ENCODE measurements at places on chromosomes 16 and 17.

DNA sequence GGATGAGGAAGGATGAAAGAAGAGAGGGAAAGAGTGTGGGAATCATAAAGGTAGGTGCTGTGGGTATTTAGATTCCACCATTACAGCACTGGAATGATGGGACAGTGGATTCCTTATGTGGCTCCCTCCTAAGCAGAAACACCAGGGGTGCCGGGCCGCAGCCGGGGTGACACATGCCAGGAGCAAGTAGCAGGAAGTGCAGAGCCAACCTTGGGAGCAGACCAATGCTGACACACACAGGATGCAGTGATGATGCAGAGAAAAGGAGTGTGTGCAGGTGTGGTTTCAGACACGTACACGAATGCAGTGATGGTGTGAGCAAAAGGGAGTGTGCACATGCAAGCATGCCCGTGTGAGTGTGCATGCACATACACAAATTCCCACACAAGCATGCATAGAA, 338.0 kb downstream of the SLC39A11 start:
- DNase-seq, result no peak

DNA sequence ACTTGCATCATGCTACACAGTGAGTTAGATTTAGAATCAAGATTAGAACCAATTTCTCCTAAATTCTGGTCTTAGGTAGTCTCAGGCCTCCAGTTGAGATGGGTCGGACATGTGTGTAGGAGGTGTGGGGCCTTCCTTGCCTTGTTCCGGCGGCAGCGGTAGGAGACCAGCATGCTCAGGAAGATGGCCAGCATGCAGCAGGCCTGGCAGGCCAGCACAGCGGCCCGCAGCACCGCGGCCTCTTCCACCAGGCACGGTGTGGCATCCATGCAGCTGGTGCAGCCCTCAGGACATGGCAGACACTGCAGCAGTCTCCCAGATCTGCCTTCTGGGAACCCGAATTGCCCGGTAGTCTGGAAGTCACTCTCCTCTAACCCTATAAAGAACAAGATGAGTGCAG, 6.9 kb downstream of the GPR179 start:
- DNase-seq, result no peak

DNA sequence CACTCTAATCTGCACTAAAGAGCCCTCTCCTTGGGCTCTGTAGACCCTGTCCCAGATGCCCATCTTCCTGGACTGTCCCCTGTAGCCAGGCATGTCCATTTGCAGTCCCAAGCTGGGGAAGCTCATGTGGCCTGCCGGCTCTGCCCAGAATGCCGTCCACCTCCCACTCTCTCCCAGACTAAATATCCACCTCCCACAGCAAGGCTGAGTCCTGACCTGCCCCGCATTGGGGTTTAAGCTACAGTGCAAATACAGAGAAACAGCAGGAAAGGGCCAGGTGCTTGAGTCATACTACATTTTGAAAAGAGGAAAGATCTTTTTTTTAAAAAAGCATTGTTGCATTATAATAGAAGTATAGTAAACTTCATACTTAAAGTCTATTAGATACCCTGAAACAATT, 3.0 kb downstream of the ST6GALNAC2 start:
- no peak for DNase-seq

DNA sequence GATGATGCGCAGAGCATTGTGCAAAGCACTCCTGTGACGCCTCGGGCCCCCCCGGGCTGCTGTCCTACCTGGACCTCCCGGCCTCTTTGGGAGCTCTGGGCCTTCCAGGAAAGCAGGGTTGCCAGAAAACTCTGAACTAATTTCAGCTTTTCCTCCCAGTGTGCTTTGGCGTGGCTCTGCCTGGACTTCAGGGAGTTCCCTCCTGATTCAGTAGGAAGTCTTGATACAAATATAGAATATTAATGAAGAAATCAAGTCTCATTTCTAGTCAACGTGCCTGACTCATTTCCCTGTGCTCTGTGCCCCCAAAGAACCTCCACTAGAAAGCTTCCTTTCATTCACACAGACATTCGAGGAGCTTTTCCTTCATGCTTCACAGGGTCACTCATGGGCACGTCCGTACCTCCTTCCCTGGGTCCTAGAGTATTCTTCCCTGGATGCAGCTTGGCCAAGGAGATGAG, 84.0 kb upstream of the NOL11 start:
- DNase-seq, result no peak

GRCh38 chr17:29563816-29564215, 3.0 kb downstream of the ABHD15 start:
- DNase-seq, result no peak

GRCh38 chr16:48432136-48432535, 46.9 kb upstream of the SIAH1 start:
- no peak for DNase-seq

DNA sequence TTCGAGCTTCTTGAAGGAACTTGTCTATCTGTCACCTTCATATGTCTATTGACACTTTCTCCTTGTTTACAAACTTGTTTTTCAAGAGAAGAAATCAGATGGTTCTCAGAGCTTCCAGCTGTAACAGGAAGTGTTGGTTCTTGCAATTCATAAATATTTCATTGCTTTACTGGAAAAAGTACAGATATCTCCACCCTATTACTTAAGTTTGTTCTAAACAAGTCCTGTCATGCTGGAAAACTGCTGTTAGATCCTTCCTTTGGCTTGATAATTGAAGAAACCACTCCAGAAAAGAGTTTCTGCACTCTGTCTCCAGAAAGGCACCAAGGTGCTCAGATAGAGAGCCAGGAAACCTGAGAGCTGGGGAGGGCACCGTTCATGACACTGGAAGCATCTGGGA, 181.6 kb downstream of the DNAH9 start:
- no peak for DNase-seq

- no peak for DNase-seq
Measured at GRCh38 chr17:2691069-2691871, 20.3 kb downstream of the CLUH start.

DNA sequence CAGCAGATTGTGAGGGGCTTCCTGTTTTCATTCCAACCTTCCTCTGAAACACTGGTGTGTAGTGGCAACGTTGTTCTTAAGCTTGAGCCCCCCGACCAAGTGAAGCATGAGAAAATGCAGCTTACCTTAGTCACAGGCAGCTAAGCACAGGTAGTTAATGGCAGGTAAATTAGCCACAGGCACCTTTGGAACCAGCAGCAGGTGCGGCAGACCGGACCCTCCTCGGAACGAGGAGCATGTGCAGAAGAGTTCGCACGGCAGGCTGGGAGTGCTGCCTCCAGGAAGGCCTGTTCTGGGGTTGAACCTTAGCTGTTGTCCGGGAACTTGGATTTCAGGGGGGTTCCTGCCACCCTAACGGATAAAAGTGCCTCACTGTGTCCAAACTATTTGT, 7.2 kb upstream of the IRF8 start:
- DNase-seq, result no peak

DNA sequence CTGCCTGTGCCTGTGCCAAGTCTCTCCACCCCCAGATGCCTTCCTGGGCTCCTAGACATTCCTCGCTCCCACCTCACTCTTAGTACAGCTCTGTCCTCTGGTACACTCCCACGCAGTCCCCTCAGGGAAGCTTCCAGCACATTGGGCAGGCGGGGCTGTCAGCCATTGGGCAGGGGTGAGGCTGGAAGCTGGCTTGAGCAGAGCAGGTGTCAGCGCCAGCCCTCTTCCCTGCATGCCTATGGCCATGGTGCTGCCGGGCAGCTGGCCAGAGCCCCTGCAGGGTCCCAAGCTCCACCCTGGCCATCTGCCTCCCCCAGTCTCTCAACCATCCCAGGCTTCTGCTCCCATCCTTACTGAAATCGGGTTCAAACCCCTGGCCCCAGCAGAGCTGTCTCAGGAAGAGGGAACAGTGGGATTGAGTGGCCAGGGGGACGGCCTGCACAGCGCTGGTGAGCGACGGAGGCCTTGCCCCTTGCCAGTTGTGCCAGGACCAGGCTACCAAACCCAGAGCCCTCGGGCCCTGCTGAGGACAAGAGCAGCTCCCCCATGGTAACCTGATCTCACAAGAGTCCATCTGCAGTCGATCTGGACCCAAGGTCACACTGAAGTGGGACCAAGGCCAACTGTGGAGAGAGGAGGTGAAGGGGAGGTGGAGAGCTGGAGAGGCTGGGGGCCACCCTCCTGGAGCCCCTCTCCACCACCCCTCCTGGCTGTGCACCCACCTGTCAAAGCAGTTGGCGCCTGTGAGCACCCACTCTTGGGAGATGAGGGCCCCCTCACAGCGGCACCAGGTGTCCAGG, 2.4 kb upstream of the B9D1 start:
- no peak for DNase-seq

GRCh38 chr16:72072514-72073342, 9.7 kb downstream of the HPR start:
- no peak for DNase-seq

- DNase-seq, result no peak
Measured at GRCh38 chr17:10899281-10899680, 61.4 kb upstream of the PIRT start.

DNA sequence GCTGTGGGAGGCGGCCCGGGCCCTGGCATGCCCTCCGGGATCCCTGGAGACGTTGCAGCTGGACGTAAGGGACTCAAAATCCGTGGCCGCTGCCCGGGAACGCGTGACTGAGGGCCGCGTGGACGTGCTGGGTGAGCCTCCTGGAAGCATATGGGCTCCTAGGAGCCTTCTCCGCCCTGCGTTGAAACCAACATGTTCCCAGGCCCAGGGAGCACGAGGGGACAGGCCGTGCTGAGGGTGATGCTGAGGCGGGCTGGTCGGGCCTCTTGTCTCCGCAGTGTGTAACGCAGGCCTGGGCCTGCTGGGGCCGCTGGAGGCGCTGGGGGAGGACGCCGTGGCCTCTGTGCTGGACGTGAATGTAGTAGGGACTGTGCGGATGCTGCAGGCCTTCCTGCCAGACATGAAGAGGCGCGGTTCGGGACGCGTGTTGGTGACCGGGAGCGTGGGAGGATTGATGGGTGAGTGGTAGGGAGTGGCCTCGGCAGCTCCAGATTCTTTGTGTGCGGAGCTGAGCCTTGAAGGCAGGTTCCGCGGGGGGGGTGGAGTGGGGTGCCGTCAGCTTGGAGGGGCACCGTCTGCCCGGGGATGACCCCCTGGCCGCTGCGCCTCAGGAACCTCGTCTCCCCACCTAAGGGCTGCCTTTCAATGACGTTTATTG, 567 bp downstream of the HSD17B1 start:
- no peak for DNase-seq
